Activated T-helper 17 cell treated with anti-CD3 and anti-CD28 coated beads, Interleukin-2, amount 50 U/mL, for 72 hours (primary cell): ENCODE measurements at places on chromosomes 1 and 21. TPM values are rescaled to one million over a fixed set of nuclear protein-coding genes. Genes with fewer than 3 reads are reported as not detected.
A peak's percentile ranks its signal among the peaks of the same experiment; 100 is the strongest.

DNA sequence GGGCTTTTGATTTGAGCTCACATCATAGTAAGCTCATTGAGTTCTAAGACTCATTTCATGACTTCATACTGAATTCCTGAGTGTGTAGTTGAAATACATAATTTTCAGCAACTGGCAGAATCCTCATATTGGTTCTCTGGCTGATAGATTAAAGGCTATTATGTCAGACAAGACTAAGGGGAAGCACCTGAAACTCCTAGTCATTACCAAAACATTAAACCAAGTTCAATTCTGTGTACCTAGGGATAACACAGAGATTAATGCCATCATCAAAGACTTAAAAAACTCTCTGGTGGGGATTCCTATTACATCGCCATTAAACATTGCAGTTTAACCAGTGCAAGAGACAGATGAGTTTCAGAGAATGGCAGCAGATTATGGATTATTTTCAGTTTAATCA lies 339.1 kb downstream of the PTPRC start:
- ATAC-seq = peak; percentile 56

GRCh38 chr1:6612641-6613360 lies 730 bp upstream of the PHF13 start:
- peak; percentile 58 for ATAC-seq

The TNFRSF9 gene
- 22.2 TPM for total RNA-seq

The OR6N1 gene
- not detected for total RNA-seq

The LCE3A gene
- total RNA-seq = not detected

The LHX8 gene
- total RNA-seq = not detected
